ENCODE measurements at places on chromosomes 4 and X.

- DNase-seq: no peak
Measured at GRCh38 chrX:139506333-139506732, 24.2 kb upstream of the F9 start.

DNA sequence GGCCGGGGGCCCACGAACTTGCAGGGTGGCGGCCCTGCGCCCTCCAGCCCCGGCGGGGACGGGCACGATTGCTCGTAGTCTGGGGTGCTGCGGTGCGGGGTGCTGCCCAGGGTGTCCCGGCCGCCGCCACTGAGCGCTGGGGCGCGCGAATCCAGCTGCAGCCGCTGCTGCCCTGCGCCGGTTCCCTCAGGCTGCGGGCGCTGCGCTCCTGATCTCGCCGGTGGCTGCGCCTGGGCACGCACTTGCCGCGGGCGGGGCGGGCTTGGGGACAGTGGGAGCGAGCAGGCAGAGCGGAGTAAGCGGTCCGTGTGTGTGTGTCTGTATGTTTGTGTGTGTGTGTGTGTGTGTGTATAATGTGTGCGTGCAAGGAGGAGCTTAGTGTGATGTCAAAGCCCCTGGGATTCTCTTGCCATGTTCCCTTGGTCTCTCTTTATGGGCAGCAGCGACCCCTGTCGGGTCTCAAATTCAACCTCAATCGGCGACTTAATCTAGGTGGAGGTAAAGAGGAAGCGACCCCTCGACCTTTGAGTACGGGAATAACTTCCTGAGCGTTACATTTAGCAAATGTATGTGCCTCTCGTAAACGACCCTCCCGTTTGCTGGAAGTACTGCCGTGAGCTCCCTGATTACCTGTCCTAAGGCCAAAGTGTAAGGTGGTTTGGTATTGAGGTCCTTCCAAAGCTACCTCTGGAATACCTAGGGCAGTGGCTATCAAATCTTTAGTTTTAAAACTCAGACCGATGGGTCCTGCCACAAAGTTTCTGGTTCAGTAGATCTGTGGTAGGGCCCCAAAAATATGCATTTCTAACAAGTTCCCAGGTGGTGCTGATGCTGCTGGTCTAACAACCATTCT, at the start of gene RNF150:
Gene RNF150 (minus strand): TSS at position 324 of the 853 bp plus-strand sequence.
- DNase-seq: no peak

GRCh38 chrX:55487143-55487542, 2.5 kb downstream of the USP51 start:
- no peak for DNase-seq

DNA sequence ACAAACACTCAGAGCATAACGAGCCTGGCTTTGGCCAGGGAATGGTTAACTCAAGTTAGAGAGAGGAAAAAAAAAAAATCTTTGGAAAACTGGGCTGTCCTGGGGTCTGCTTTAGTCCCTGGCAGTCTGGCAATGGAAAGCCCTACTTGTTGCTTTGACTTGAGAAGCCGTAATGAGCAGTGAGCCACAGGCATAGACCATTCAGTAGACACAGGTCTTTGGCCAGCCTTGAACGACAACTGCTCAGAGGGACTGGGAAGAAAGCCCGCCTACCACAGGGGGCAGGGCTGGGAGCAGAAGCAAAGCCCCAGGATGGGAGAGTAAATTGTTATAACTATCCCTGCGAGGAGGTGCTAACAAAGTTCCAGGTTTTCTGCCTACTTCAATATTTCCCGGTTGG, 25.9 kb downstream of the SLC25A43 start:
- DNase-seq: no peak

GRCh38 chrX:107452581-107452980, 3.1 kb downstream of the FRMPD3 start:
- no peak for DNase-seq

- no peak for DNase-seq
Measured at GRCh38 chrX:2888309-2888708, 40.8 kb downstream of the ARSD start.

DNA sequence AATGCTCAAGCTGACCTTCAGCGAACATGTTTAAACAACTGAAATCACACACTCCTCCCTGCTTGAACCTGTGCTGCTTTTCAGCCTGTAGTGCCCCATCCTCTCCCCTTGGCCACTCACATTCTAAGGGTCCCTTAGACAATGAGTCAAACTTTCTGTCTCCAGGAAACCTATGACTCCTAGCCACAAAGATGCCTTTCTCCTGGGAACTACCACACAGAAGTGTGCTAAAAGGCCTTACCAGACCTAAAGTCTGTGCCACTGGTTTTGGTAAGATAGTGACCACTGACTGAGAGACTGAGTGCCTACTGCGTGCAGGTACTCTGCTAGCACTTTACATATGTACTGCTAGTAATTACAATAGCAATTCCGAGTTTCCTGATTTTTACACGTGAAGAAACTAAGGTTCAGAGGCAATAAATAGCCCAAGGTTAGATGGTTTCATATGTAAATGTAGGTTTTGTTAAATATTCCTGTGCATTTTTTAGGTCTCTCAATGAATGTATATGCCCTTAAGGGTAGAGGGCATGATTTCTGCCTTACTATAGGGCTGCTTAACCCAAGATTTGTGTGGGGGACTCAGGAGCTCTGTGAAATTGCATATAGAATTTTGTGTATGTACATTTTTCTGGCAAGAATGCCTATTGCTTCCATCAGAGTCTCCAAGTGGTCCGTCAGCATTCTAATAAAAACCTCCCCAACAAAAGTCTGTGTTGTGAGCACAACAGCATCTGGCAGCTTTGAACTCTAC, 71.1 kb downstream of the NSG1 start:
- no peak for DNase-seq

DNA sequence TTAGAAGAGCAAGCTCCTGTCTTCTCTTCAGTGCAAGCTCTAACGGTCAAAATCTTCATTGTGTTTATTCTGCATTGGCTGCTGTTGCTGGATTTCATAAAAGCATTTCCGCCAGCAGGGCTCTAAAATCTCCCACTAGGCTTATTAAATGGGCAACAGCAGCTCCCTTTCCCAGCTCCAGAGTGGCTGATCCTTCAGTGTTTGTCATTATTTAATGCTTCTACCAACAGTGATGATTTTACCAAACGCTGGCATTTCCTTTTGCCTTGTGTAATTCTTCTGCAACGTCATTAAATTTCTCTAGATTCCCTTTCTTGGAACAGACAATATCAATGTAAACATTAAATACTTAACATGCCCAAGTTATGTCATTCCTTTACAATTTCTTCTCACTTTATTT, 20.1 kb downstream of the SLC7A11 start:
- DNase-seq: no peak

DNA sequence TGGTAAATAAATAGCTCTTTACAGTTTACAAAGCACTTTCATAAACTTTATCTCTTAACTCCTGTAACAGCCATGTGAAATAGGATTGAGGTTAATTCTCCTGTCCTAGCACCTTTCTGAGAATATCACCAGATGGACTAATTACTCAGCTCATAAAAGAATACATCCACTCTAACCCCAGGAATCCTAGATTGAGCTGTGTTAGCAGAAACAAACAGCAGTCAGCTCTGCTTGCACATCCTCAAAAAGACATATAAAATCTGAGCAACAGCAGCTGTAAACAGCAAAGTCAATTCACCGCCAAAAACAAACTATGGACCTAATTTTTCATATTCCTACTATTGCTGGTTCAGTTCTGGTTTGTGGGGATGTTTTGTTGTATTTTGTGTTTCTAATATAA, 182.8 kb downstream of the QDPR start:
- no peak for DNase-seq

DNA sequence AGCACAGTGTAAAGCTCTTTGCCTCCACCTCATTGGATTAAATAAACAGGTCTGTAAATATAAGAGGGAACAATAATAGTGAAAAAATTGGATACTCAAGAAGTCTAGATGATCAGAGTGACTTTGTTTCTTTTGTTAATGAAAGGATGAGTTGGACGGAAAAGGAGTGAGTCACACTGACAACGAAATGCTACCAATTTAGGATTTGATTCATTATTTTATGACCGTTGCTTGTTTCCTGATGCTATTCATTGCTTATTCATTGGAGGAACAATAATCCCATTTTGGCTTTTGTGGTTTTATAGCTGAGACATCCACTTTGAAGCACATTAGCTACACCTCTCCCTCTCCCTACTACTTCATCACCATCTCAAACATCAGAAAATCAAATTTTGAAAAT, 74.4 kb upstream of the DYNLT3 start:
- DNase-seq: no peak
